MG63 (cell line): ENCODE measurements at places on chromosomes 6 and 20. TPM values are rescaled to one million over a fixed set of nuclear protein-coding genes. Genes with fewer than 3 reads are reported as not detected.

GRCh38 chr6:15361197-15361596 lies 115.3 kb downstream of the JARID2 start:
- no peak for DNase-seq

GRCh38 chr6:72374857-72375256 lies 247.0 kb upstream of the KCNQ5 start:
- no peak for DNase-seq

DNA sequence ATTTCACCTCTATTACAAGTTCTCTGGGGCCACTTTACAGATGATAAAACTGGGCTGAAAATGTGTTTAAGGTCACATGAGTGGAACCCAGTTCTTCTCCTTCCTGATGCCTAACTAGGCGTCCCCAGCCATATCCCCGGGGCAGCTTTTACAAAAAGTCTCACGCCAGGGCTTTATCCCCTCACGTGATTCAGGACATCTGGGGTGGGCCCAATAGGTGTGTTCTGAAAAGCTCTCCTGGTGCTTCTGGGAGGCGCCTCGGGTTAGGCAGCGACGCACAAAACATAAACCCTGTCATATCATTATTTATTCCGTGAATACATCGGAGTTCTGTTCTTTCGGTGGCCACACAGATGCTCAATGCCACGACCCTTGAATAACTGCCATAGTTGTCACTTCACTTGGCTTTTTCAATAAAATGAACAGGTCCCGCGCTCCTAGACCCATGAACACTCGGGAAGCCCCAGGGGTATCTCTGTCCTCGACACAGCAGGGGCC lies 32.1 kb downstream of the SF3B5 start:
- DNase-seq: no peak

CTCFL gene
- total RNA-seq: not detected in 2 replicates

- DNase-seq: no peak
Observed at GRCh38 chr6:7292596-7293255, 20.3 kb downstream of the SSR1 start.

- DNase-seq: peak; percentile 32
Observed at GRCh38 chr6:17600527-17601385, 654 bp downstream of the FAM8A1 start.

EPB41L2 gene
- 33.3 and 63.9 TPM in 2 replicates for total RNA-seq

DNA sequence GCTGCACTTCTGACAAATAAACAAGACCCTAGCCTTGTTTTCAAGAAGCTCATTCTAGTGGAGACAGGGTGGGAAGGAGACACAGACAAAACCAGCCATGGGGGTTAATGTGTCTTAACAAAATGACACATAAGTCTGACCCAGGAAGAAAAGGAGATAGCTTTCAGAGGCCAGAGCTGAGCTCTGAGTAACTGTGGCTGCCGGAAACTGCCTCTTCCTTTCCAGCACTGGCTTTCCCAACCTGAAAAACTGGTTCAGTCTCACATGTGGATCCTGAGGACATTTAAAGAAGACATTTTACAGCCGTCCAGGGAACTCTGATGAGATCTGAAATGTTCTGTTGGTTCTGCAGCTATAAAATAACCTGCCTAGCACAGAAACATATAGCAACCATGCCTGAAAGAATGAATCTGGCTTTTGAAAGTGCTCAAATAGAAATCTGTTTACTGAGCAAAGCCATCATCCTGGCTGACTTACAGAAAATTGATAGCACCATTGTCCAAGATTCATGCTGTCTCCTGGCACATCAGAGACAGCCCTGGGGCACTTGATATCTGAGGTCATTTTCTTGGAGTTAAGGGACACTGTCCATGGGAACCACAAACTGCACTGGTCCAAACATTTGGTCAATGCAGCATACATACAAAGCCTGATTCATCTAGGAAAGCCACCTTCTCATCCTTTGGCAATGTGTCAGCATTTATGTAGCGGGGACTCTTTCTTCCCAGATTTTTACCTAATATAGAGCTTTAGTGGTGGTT lies 83.2 kb upstream of the PAX1 start:
- no peak for DNase-seq

DNA sequence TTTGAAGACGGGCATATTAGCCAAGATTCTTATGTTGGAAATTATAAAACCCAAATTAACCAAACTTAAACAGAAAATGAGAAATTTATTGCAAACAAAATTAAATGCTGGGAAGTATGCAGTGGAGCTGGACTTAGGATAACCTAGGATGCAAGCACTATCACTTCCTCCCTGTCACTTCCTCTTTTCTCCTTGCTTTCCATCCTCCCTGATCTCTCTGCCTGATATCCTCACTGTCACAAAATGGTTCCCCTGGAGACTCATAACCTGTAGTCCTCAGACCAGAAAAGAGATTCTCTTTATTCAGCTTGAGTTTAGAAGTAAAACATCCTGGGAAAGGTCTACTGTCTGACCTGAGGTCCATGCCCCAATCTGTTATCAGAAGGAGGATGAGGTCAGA lies 7.4 kb upstream of the KLHL32 start:
- no peak for DNase-seq

- no peak for DNase-seq
Observed at GRCh38 chr20:1278993-1279392, 12.9 kb downstream of the SNPH start.

DNA sequence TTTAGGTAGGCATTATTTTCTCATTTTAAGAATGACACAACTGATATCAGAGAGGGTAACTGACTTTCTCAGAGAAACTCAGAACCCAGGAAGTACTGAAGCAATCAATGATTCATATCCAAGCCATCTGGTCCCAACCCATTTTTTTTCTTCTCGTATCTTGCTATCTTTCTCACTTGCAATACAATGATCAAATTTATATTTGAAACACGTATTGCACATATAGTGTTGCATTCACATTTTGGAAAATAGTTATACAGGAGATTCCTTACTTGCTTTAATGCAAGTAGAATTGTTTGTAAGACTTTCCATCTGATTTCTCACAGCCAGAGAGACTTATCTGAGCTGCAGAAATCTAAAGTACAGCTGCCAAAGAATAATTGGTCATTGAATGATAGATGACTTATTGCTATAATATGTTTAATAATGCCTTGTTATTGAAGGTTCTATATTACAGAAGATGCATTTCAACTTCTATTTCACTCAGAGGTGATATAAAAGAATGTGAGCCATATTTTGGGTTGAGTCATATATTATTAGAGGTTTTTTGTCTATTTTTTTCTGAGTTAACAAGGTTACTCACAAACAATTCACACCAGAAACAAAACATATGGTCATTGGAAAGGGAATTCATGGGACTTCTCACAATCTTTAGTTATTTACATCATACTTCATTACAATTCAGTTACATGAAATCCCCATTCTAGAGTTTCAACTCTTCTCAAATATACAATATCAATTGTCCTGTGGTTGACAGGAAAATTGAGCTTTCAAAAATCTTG lies 337.5 kb upstream of the CITED2 start:
- no peak for DNase-seq

SPTLC3 gene
- 18.4 and 28.7 TPM in 2 replicates for total RNA-seq

GRCh38 chr20:19560881-19561480 lies 197.1 kb upstream of the RIN2 start:
- DNase-seq: no peak

GRCh38 chr20:38519426-38519825 lies 46.8 kb downstream of the RALGAPB start:
- no peak for DNase-seq

FOXF2 gene
- total RNA-seq: 2.0 and 4.0 TPM in 2 replicates

KHDRBS2 gene
- not detected in 2 replicates for total RNA-seq

- no peak for DNase-seq
Observed at GRCh38 chr6:8969747-8970146, 534.4 kb upstream of the SLC35B3 start.

- DNase-seq: peak; percentile 63
Observed at GRCh38 chr6:140858381-140858971, 1274.2 kb upstream of the GJE1 start.

OR2B6 gene
- not detected in 2 replicates for total RNA-seq

DEFB110 gene
- not detected in 2 replicates for total RNA-seq

TEAD3 gene
- 7.5 and 9.2 TPM in 2 replicates for total RNA-seq

DNA sequence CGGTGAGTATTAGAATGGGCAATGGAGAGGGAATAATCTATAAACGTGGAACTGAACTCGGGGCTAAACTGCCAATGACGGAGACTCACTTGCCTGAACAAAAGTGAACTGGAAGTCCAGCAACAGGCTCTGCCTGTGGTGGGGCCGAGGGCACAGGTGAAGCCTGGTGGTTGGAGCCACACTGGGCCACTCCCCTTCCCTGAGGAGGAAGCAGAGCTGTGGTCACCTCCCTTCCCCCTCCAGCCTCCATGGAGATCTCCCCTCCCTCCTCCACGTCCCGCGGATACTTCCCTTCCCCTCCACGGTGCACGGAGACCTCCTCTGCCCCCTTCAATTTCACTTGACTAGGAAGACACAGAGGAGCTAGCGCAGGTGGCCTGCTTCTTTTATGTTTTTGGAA lies 14.7 kb upstream of the DSP start:
- DNase-seq: no peak

DNA sequence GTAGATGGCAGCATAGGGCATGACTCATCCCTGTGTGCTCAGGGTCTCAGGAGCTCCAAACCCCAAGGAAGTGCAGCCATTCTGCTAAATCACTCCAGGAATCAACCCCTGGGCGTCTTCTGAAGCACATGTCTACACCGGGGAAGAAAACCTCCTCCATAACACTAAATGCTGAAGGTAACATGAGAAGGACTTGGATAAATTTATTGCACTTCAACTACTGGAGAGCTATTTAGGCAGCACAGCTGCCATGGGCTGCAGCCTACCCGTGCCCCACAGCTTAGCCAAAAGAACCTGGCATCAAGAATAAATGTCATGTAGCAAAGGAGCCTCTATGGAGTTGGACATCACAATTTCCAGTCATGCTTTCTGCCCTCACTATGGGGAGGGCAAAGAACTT lies 152.4 kb upstream of the PROKR2 start:
- DNase-seq: no peak

GRCh38 chr6:142683714-142684141 lies 261.2 kb downstream of the HIVEP2 start:
- no peak for DNase-seq

PDSS2 gene
- 13.9 and 24.3 TPM in 2 replicates for total RNA-seq

SLC35D3 gene
- total RNA-seq: not detected in 2 replicates

GRCh38 chr20:50216543-50217206 lies 26.0 kb downstream of the CEBPB start:
- no peak for DNase-seq

DNA sequence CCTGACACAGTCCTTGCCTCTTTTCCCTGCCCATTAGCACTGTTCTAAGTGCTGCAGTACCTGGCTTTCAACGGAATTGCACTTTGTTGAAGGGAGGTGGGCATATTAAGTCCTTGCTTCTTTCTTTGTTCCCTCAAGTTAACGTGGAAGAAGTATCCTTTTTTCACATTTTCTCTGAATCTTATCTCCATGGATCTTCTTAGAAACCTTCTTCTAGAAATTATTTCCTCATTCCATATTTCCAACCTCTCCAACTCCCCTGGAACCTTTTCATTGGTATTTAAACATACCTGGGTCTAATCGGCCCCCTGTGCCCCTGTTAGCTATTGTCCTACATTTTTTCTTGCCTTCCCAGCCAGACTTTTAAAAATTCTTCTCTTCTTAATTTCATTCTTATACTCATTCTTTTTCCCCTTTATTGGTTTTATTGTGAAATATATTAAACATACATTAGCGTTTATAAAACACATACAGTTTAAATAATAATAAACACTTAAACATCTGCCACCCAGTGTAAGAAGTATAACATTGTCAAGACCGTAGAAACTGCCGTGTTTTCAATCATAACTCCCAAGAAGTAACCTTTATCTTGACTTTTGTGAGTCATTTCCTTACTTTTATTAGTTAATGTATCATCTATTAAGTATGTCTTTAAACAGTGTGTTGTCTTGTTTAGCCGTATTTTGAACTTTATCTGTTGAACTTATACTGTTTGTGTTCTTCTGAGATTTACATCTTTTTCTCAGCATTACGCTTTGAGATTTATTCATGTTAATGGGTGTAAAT lies 118.2 kb downstream of the CDKAL1 start:
- DNase-seq: no peak

PTCHD4 gene
- total RNA-seq: not detected in 2 replicates

TSBP1 gene
- total RNA-seq: not detected in 2 replicates

DNA sequence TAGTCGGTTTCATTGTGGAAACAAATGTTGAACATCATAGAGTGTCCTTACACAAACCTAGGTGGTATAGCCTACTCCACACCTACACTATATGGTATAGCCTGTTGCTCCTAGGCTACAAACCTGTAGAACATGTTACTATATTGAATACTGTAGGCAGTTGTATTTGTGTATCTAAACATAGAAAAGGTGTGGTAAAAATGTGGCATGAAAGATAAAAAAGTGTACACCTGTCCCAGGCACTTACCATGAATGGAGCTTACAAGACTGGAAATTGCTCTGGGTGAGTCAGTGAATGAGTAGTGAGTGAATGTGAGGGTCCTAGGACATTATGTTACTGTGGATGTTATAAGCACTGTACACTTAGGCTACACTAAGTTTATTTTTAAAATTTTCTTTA lies 103.0 kb downstream of the ZFAND3 start:
- DNase-seq: no peak

TFAP2A gene
- 9.5 and 14.8 TPM in 2 replicates for total RNA-seq

CFB gene
- total RNA-seq: 2.2 and 6.9 TPM in 2 replicates

DNA sequence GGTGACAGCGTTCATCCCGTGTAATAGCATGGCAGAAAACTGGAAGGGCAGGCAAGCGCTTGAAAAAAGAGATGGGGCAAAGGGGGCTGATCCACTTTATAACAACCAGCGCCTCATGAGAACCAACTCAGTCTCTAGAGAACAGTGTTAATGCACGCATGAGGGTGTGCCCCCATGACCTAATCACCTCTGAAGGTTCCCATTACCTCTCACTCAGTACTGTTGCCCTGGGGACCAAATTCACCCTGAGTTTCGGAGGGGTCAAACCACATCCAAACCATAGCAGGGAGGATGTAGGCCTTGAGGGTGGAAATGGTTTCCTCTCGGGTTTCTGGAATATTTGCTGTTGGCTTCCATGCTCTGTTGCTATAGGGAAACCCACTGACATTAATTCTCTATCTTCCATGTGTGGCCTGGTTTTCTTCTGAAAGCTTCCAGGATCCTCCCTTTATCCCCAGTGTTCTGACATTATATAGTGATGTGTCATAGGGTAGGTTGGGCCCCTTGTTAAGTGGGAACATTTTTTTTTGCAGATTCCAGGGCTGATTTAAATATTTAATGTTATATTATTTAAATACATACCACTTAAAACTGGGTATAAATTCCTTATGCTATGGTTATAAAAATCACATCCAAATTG lies 65.2 kb downstream of the PPP1R14C start:
- DNase-seq: no peak

GRCh38 chr20:37976887-37977286 lies 56.4 kb downstream of the TTI1 start:
- DNase-seq: no peak

FOXS1 gene
- total RNA-seq: 0.07 TPM in 1 of 2 replicates, not detected in the other

DNA sequence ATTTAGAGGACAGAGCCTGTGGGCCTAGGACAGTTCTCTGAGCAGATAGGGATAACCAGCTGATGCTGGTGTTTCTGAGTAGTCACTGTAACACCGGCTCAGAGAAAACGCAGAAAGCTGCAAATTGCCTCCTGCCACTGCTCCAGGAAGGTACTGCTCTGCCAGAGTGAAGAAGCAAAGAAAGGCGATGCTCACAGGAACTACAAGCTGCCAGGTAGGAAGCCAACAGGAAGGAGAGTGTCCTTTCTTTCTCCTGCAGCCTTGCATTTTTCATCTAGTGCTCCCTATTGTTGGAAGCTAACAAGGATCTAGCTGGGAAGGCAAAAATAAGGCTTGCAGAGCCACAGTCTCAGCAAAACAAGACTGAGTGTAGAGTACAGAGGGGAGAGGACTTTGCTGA lies 70.7 kb upstream of the RAB32 start:
- DNase-seq: no peak
